ENCODE measurements at places on chromosomes 5 and 9. TPM values are rescaled to one million over a fixed set of nuclear protein-coding genes. Genes with fewer than 3 reads are reported as not detected.

POC5 gene
- total RNA-seq = 15.2 TPM

PARP8 gene
- 58.4 TPM for total RNA-seq

DNA sequence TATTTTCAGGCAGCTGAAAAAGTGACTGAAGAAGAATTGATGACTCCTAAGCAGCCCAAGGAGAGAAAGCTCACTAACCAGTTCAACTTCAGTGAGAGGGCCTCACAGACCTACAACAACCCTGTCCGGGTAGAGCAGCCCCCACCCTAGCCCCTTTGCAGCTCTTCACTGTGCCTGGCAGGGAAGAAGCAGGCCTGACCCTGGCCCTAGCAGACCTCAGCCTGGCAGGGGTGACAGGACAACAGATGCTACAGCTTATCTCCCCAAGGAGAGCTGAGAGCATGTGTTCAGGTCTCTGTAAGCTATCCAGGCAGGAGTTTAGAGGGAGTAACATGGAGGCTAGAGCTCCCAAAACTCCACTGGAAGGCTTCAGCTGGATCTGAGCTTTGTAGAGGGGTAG, 31.8 kb downstream of the DNAI1 start:
- no peak for DNase-seq

PNPLA7 gene
- 2.4 TPM for total RNA-seq

- no peak for DNase-seq
These were observed 2042.6 kb upstream of the CDH6 start for GRCh38 chr5:29150840-29151239.

SOX30 gene
- total RNA-seq = 0.11 TPM

DNA sequence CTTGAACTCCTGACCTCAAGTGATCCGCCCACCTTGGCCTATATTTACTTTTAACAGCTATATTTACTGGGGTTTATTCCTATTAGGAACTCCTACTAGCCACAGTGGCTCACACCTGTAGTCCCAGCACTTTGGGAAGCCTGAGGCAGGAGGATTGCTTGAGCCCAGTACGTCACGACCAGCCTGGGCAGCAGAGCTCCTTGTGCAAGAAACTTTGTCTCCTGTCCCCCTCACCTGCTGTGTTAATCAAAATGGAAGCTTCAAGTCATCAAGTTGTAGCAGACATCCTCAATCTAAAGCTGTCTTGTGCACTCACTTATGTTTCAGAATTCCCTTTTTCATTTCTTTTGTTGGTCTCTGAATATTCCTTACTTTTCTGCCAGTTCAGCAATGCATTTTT, 15.0 kb upstream of the SPRY4 start:
- DNase-seq = no peak

CXCL14 gene
- total RNA-seq = not detected

Measured in CD8-positive, alpha-beta memory T cell (primary cell).